Activated CD4-positive, CD25-positive, alpha-beta regulatory T cell treated with anti-CD3 and anti-CD28 coated beads, Interleukin-2, amount 50 U/mL, for 24 hours (primary cell): ENCODE measurements at places on chromosomes 7 and 10.

DNA sequence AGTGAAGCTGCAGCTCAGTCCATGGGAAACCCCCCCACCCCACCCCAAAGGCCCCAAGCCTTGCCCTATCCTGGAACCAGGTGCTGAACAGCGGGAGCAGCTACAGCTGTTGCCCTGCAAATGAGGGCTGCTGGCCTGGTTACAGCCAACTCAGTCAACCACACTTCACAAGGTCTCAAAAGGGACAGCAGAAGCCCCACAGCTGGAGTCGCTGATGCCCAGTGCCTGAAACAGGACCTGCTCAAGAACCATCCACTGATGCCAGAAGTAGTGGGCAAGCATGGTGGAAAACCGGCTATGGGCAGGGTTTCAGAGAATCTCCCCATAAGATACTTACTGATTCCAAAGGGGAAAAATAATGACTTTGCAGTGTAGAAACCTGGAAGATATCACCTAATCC lies 110.3 kb downstream of the SLC37A3 start:
- no peak for ATAC-seq

DNA sequence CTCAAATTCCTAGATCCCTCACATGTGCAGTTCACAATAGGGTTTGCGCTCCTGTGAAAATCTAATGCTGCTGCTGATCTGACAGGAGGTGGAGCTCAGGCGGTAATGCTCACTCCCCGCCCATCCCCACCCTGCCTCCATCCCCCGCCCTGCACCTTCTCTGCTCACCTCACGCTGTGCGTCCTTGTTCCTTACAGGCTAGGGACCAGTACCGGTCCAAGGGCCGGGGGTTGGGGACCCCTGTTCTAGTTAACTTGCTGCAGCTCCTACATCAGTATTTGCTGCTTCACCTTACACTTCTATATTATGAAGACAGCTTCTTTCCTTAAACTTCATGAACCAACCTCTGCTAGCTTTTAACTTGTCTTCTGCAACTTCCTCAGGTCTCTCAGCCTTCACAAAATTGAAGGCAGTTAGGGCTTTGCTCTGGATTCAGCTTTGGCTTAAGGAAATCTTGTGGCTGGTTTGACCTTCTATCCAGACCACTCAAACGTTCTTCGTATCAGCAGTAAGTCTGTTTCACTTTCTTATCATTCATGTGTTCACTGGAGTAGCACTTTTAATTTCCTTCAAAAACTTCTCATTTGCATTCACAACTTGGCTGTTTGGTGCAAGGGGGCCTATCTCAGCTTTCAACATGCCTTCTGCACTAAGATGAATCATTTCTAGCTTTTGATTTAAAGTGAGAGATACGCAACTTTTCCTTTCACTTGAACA lies 1.7 kb upstream of the TNKS2 start:
- peak; percentile 64 for ATAC-seq

- ATAC-seq: peak; percentile 74
These were observed 67.8 kb downstream of the PTEN start for GRCh38 chr10:87930934-87931835.

DNA sequence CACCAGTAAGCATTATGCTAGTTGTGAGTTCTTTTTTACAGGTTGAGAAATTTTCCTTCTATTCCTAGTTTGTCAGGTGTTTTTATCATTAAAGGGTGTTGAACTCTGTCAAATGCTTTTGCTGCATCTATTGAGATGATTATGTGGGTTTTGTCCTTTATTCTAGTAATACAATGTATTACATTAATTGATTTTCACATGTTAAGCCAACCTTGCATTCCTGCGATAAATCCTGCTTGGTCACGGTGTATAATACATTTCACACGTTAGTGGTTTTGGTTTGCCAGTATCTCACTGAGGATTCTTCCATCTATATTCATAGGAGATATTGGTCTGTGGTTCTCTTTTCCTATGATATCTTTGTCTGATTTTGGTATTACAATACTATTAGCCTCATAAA lies 136.0 kb downstream of the UBE2H start:
- ATAC-seq: no peak

DNA sequence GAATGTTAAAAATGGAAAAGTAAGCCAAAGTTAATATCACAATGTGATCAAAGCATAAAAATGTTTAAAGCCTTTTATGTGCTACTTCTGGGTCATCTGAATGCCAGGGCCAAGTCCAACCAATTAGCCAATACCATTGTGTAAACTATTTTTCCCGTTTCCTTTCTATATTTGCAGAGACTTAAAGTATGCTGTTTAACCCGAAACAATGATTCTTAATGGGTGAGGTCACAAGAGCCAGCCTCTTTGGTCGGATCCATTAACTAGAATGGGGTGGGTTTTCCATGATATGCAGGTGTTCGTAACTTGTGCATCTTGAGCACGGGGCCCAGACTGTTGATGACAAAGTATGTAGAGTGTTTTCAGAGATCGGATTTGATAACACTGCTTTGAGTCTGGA lies 111.3 kb upstream of the IGFBP3 start:
- no peak for ATAC-seq

DNA sequence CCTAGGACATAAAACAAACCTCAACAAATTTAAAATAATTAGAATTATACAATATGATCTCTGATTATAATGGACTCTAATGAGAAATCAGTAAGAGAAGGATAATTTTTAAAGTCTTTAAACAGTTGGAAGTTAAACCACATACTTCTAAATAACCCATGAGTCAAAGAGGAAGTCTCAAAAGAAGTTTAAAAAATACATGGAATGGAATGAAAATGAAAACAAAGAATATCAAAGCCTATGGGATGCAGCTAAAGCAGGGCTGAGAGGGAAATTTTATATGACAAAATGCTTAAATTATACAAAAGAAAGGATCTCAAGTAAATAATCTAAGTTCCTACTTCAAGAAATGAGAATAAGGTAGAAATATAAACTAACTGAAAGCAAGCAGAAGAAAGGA lies 460.5 kb downstream of the RPS24 start:
- ATAC-seq: no peak

- ATAC-seq: no peak
These were observed 937 bp downstream of the DDX56 start for GRCh38 chr7:44572771-44573170.

DNA sequence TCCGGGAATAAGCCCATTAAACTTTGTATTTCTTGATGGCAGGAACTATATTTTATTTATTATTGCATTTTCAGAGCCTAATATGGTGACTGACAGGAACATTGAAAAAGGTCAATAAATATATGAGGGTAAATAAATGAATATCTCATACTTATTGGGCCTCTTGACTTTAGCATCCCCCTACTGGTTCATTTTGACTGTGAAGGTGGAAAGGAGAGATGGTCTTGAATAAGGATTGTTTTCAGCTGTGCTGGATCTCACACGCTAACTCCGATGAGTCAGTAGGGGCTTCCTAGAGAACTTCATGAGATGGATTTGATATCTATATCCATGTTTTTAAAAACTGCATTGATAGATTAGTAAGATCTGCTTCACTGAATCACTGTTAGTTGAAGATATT lies 1026.0 kb downstream of the REEP3 start:
- ATAC-seq: no peak

- ATAC-seq: no peak
These were observed 33.7 kb upstream of the DPYSL4 start for GRCh38 chr10:132152896-132153580.

DNA sequence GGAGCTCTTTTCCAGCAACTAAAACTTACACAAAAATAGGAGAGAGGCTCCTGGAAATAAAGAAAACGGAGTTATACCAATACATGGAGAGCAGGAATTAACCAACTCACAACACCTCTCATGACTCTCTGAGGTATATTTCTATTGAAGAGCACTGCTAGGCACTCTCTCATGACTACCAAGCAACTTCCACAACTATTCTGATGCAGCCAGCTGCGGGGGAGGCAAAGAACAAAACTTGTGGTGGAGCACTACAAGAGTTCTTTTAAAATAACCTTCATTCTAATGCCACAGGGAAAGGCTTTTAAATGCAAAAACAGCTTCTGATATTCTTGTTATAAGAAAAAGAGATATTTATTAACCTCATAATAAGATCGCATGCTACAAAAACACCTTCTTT lies 140.7 kb downstream of the SLC25A13 start:
- no peak for ATAC-seq

DNA sequence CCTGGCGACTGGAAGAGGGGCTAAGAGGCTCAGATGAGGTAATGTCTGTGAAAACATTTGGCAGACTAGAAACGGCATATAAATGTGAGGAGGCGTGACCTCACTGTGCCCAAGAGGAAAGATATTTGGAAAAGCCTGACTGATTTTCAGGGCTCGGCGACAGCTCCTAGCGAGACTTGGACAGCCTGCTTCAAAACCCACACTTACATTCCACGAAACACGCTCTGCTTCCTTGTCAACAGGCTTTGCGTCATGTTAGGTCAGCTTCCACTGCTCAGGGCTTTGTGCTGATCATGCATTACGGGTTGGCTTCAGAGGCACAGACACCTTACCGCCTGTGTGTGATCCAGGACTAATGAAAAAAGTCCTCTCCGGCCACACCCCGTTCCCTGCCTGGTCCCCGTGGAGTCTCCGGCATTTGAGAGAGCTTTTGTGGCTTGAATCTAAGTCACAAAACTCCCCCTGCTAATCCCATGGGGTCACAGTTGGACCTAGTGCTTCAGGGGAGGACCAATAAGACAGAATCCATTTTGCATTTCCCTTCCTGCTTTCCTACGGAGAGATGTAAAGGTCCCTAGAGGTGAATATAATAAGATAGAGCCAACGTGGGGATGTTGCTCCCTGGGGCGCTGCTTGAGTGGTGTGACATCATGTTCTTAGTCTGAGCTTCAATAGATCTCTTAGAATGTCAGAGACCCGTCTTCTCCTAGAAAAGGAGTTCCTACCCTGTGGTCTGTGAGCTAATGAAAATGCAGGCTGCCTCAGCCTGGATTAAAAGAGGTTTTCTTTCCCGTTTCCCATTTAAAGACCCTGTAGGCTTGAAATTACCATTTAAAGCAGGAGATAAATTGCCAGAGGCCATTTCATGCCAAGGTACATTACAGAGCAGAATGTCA lies 25.5 kb downstream of the FGFBP3 start:
- no peak for ATAC-seq

DNA sequence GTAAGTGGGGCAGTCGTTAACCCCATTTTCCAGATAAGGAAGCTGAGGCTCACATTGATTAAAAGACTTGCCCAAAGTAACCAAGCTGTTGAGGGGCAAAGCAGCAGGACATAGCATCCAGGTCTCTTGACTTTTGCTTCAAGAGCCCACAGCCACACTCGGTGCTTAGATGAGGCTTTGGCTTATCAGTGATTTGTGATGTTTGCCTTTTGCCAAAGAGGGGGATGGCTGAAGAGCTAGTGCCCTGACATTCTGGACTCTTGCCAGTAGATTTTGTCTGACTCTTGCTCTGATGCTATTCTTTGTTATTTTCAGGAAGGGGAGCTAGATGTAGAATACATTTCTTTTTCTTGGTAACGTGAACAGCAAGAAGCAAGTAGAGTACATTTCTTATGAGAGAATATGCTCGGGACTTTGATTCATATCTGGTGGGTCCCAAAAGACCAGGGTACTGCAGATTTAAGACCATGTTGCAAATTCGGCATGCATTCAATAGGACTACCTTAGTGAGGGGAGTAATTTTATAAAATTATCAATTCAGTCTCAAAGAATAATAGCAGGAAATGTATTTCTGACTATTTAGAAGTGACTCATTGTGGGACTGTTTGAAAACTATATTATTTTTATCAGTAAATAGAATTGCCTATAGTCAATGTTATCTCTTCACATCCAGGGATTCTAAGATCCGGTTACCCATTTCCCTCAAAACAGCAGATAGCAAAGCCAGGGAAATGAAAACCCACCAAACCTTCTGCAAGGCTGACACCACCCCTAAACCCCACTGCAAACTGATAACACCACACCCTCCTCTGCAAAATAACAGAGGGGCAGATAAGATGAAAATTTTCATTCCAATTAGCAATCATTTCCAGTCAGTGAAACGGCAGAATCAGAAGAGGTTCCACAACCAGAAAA lies 180.0 kb upstream of the BMPER start:
- no peak for ATAC-seq

- ATAC-seq: no peak
These were observed 320.5 kb downstream of the BBS9 start for GRCh38 chr7:33449847-33450246.

DNA sequence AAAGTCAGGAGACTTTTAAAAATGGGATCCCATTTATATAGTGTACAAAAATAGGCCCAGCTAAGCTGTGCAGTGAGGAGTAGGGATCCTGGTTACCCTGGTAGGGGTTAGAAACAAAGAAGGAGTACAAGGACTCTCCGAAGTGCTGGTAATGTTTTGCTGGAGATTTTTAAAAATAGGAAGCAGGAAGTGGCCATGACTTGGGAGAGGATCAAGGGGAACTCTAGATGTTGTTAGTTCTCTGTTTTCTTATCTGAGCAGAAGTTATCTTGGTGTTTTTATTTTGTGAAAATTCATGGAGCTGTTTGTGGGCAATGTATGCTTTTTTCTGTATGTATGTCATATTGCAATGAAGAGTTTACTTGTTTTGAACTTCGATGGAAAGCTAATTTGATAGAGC lies 373.9 kb downstream of the SFMBT2 start:
- no peak for ATAC-seq

GRCh38 chr7:149285603-149286002 lies 23.6 kb downstream of the ZNF783 start:
- ATAC-seq: no peak

DNA sequence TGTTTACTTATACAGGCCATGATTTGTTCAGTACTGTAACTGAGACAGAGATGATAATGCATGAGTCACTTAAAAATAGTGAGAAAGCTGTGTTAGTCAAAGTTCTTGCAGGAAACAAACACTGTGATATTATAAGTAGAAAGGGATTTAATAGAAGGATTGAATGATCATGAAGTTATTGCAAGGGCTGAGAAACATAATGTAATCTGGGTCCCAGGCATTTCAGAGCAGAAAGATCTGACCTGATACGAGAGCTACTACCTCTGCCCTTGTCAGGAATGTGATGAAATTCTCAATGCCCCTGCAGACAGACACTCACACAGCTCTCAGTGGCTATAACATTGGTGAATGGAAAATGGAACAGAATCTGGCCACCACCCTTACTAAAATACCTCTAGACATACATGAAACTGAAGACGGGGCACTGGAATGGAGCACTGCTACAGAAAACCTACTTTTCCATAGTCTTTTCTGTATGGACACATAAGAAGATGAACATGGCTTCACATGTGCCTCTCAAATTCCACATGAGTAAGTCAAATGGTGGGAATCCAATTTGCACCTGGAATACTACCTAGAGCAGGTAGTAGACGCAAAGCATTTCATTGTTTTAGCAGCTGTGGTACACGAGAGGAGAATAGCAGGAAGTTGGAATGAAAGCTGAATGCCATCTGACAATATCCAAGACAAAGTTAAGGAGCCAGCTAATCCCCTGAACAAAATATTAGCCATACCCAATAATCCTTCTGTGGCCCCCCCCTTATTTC lies 19.1 kb upstream of the VWDE start:
- no peak for ATAC-seq

GRCh38 chr7:113279256-113279655 lies 160.9 kb upstream of the SMIM30 start:
- no peak for ATAC-seq

- no peak for ATAC-seq
These were observed 14.5 kb downstream of the GIMAP5 start for GRCh38 chr7:150751702-150752101.
